Activated CD4-positive, CD25-positive, alpha-beta regulatory T cell treated with anti-CD3 and anti-CD28 coated beads, Interleukin-2, amount 50 U/mL, for 72 hours (primary cell): ENCODE measurements at places on chromosomes 7 and 10.

GRCh38 chr7:89283302-89283701 lies 487.8 kb upstream of the TEX47 start:
- DNase-seq = no peak

- no peak for DNase-seq
Measured at GRCh38 chr7:98981701-98982100, 103.4 kb downstream of the TRRAP start.

- no peak for DNase-seq
Measured at GRCh38 chr10:22047812-22048211, 44.3 kb upstream of the DNAJC1 start.

DNA sequence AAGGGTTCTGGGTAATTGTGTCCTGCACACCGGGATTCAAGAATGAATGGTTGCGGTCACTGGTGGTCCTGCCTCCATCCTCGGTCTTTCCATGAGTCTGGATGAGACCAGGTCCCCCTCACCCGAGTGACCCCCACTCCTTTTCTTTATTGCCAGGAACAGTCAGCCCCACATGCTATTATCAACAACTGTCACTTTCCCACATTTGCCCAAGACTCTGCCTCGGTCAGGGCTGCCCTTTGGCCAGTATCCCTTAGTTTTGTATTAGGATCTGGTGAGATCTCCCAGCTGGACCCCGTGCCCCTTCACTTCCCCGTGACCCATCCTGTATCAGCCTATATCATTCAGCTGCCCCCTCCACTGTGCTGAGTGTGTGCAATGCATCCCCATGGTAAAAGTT lies 288.3 kb downstream of the ADARB2 start:
- no peak for DNase-seq

DNA sequence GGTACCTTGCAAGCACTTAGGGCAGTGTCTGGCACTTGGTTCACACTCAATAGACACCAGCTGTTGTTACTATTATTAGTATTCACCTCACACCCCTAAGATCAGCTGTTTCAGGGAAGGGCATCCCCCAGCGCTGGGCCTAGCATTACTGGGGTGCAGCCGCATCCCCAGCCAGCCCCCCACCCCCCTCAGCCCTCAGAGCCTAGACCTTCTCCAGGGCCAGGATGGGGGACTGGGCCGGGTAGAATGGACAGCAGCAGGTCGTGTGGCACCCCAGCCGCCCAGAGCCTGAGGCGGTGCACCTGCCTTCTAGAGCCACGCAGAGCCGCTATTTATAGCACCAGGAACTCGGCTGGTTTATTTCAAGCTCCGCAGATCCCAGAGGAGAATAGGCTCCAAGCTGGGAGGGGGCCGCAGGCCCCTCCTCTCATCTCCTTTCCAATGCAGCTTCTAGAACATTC lies 60.5 kb downstream of the GTF2IRD1 start:
- DNase-seq = no peak

DNA sequence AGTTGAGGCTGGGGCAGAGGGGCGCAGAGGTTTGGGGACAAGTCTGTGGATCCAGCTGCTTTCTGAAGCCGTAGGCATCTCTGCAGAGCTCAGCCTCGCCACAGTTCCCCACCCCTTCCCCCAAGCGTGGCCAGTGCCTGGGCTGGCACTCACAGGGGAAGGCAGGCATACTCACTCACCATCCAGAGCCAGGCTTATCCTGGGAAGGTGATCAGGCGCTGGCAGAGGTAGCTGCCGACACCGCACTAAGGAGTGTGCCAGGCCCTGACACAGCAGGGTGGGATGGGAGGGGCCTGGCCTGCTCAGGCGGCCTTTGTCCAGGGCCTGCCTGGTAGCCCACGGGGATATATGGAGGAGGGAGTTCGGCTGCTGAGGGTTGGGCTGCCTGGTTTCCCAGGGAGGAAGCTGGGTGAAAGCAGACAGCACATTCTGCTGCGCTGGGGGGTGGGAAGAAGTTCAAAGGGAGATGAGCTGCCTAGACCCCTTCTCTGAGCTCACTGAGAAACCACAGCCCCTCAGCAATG lies 15.9 kb downstream of the VSIR start:
- no peak for DNase-seq

DNA sequence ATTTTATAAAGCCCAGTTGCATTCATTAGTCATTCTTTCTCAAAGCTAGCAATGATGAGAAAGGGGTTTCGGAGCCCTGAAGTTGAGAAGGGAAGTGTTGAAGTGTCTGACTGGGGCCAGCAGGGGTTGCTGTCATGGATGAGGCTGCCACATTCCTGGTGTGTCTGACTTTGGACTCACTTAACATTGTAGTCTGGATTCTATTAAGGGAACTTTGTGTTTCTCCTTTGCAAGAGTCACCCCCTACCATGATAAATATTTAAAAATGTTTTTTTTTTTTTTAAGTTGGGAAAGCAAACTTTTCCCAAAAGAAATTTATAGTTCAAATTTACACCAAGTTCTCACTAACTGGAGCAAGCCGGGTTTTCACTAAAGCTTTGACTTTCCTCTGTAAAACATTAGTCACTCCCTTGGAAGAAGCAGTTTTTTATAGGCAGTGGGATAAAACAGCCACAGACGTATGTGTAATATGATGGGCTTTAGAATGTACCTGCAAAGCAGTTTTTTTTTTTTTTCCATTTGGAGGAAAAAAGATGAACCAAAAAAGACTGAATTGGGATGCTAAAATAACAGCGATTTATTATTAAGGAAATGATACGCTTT lies 243.6 kb downstream of the TWIST1 start:
- DNase-seq = no peak

DNA sequence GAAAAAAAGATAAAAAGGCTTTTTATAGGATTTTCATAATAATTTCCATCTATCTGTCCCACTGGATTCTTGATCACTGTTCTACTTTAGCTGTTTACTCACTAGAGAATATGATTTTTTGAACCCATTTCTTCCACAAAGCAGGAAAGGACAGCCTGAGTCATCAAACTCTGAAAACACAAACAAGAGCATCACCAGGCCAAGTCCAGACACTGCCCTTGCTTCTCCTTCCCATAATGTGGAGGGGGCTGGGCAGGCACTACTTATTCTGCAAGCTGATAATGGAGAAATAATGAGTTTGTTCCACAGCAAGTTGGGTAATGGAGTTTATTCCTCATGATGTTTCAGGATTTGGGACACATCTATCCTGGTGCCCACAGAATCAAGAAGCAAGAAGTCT lies 13.0 kb upstream of the KCNIP2 start:
- DNase-seq = no peak

- no peak for DNase-seq
Measured at GRCh38 chr10:4307910-4308309, 518.1 kb upstream of the AKR1E2 start.

- no peak for DNase-seq
Measured at GRCh38 chr7:148537435-148537834, 53.1 kb upstream of the C7orf33 start.

GRCh38 chr7:120472892-120473291 lies 199.9 kb downstream of the KCND2 start:
- DNase-seq = no peak
